ENCODE measurements at places on chromosomes 16 and 17. TPM values are rescaled to one million over a fixed set of nuclear protein-coding genes. Genes with fewer than 3 reads are reported as not detected.
A peak's percentile ranks its signal among the peaks of the same experiment; 100 is the strongest.

The ALDH3A1 gene
- 1.1 TPM for total RNA-seq

The GCGR gene
- not detected for total RNA-seq

The SLC5A11 gene
- 0.16 TPM for total RNA-seq

The CDH13 gene
- 11.5 TPM for total RNA-seq

The SMIM36 gene
- total RNA-seq, result not detected

The PRSS22 gene
- total RNA-seq, result 18.7 TPM

The EPN3 gene
- total RNA-seq, result 32.8 TPM

The CA5A gene
- total RNA-seq, result not detected

The MYH1 gene
- not detected for total RNA-seq

The MAF gene
- total RNA-seq, result 37.0 TPM

The GPR179 gene
- total RNA-seq, result under 0.01 TPM

GRCh38 chr16:10312784-10313724 is 72.8 kb upstream of the ATF7IP2 start:
- H3K27me3 ChIP-seq, result no peaks in the 10 kb centered on the region
- no peaks in the 10 kb centered on the region for H3K4me1 ChIP-seq
- H3K36me3 ChIP-seq, result no peaks in the 10 kb centered on the region
- H3K4me3 ChIP-seq, result no peak overlapping the region
- no peak for DNase-seq

GRCh38 chr16:25713785-25714570 is 22.2 kb downstream of the HS3ST4 start:
- no peaks in the 10 kb centered on the region for H3K4me1 ChIP-seq
- DNase-seq, result no peak
- no peak overlapping the region for H3K27ac ChIP-seq

DNA sequence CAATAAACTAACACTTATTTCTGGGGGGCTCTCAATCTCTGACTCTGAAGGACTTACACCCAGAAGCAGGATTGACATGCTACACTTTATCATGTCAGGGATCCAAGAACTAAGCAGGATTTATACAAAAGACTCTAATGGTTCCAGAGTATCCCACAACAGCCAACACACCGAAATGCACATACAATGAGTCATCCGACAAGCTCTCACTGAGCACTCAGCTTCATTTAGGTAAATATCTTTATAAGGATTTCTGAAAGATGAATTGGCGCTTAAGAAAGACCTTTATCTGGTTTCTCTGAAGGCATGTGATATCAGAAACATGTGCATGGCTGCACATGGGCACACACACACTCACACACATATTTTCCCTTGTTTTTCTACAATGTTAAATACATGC is 77.2 kb downstream of the TOX3 start:
- H3K4me1 ChIP-seq, result no peaks in the 10 kb centered on the region
- no peak overlapping the region for H3K4me3 ChIP-seq
- H3K36me3 ChIP-seq, result no peaks in the 10 kb centered on the region

DNA sequence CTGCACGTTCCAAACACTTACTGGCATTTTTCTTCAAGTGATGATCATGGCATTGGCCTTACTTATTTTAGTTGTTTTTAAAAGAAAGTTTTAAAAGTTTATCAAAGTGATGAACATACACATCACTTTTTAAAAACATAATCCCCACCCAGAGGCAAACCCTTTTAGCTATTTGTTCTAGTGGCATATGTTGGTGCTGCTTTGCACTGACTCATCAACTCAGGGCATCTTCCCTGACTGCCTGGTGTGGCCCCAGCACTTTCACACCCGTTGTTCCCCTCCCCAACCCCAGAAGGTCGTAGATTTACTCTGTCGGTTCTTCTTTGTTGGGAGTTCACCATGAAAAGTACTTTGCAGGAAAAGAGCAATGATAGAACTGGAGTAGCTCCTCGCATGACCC is 161.3 kb downstream of the RPTOR start:
- H3K27me3 ChIP-seq, result no peaks in the 10 kb centered on the region
- no peak overlapping the region for H3K27ac ChIP-seq
- H3K36me3 ChIP-seq, result no peaks in the 10 kb centered on the region
- H3K4me3 ChIP-seq, result no peak overlapping the region
- H3K4me1 ChIP-seq, result no peaks in the 10 kb centered on the region
- DNase-seq, result no peak

- no peak for DNase-seq
- no peaks in the 10 kb centered on the region for H3K36me3 ChIP-seq
- peak overlapping the region; percentile 82 for H3K4me3 ChIP-seq
- peaks cover 31% of the 10 kb centered on the region for H3K27me3 ChIP-seq
- no peaks in the 10 kb centered on the region for H3K4me1 ChIP-seq
Measured at GRCh38 chr17:70169709-70170597, 621 bp downstream of the KCNJ2 start.

GRCh38 chr17:41052566-41052965 is 2.5 kb downstream of the KRTAP2-2 start:
- H3K4me3 ChIP-seq, result no peak overlapping the region
- H3K27ac ChIP-seq, result no peak overlapping the region
- H3K36me3 ChIP-seq, result no peaks in the 10 kb centered on the region
- no peaks in the 10 kb centered on the region for H3K4me1 ChIP-seq
- H3K27me3 ChIP-seq, result no peaks in the 10 kb centered on the region

GRCh38 chr16:58461640-58462039 is 38.3 kb upstream of the NDRG4 start:
- H3K27ac ChIP-seq, result no peak overlapping the region
- peaks cover 5% of the 10 kb centered on the region for H3K27me3 ChIP-seq
- H3K4me3 ChIP-seq, result no peak overlapping the region
- no peak for DNase-seq
- no peaks in the 10 kb centered on the region for H3K36me3 ChIP-seq

DNA sequence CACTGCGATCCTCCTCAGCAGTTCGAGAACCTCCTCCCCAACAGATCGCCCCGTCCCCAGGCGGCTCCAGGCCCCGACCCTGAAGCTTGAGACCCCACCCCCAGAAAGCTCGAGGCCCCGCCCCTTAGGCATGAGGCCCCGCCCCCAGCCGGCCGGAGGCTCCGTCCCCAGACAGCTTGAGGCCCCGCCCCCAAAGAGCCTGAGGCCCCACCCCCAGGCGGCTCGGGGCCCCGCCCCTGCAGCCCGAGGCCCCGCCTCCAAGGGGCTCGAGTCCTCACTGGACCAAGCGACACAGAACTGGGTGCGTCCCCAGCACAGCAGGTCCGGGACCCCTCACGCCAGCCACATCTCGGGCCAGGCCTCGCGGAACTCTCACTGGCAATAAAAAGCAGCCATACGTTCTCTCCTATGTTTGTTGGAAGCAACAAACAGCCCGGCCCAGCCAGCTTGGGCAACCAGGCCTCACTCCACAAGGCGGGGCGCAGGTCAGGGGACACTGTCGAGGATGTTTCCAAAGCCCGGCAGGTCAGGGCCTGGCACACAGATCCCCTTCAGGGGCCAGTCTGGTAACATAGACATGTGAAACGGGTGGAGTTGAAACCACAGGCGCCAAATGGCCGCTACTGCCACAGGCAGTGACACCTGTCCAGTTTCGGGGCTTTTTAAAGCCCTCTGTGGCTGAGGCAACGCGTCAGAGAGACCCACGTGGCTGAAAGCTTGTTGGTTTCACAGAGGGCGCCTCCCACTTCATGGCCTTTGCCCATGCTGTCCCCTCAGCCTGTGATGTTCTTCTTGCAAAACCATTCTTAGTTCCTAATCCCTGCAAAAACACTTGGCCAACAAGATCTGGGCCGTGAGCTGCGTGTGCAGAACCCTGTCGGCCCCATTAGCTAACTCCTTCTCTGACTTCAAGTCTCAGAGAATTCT is 224.2 kb downstream of the PARN start:
- H3K27ac ChIP-seq, result no peak overlapping the region
- no peaks in the 10 kb centered on the region for H3K27me3 ChIP-seq
- no peak overlapping the region for H3K4me3 ChIP-seq
- H3K36me3 ChIP-seq, result no peaks in the 10 kb centered on the region
- H3K4me1 ChIP-seq, result no peaks in the 10 kb centered on the region
- DNase-seq, result no peak

GRCh38 chr16:87369796-87370719 is 13.5 kb downstream of the FBXO31 start:
- H3K4me1 ChIP-seq, result peaks cover 4% of the 10 kb centered on the region
- H3K36me3 ChIP-seq, result no peaks in the 10 kb centered on the region
- H3K27me3 ChIP-seq, result no peaks in the 10 kb centered on the region
- no peak for DNase-seq
- peak overlapping the region; percentile 3 for H3K4me3 ChIP-seq

DNA sequence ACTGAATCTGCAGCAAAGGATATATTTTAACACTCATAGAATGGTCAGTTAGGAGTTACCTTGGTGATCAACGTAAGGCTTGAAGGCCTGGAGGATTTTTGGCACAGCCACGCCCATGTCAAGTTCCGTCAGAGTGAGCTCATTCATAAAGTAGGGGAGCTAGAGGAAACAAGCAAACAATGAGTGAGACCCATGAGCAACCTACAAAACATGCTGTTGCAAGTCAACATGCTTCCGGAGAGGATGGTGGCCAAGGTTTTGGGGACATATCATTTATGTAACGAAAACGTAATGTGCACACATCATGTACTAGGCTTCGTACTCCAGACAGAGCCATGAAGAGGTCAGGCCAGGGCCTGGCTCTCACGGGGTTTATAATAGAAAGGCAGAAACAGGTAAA is 41.1 kb upstream of the ERN1 start:
- no peak overlapping the region for H3K27ac ChIP-seq
- H3K4me3 ChIP-seq, result no peak overlapping the region

GRCh38 chr16:24491731-24492130 is 47.6 kb upstream of the RBBP6 start:
- no peaks in the 10 kb centered on the region for H3K4me1 ChIP-seq
- no peaks in the 10 kb centered on the region for H3K36me3 ChIP-seq
- H3K4me3 ChIP-seq, result no peak overlapping the region
- H3K27ac ChIP-seq, result no peak overlapping the region
- DNase-seq, result no peak

GRCh38 chr17:77726549-77727006 is 231.9 kb upstream of the TNRC6C start:
- H3K27ac ChIP-seq, result no peak overlapping the region
- H3K36me3 ChIP-seq, result no peaks in the 10 kb centered on the region
- peaks cover 4% of the 10 kb centered on the region for H3K4me1 ChIP-seq
- no peak for DNase-seq
- no peaks in the 10 kb centered on the region for H3K27me3 ChIP-seq
- no peak overlapping the region for H3K4me3 ChIP-seq

- no peak overlapping the region for H3K4me3 ChIP-seq
- H3K36me3 ChIP-seq, result no peaks in the 10 kb centered on the region
- peaks cover 45% of the 10 kb centered on the region for H3K4me1 ChIP-seq
- no peak for DNase-seq
Measured at GRCh38 chr17:40538936-40539705, 26.2 kb downstream of the CCR7 start.

DNA sequence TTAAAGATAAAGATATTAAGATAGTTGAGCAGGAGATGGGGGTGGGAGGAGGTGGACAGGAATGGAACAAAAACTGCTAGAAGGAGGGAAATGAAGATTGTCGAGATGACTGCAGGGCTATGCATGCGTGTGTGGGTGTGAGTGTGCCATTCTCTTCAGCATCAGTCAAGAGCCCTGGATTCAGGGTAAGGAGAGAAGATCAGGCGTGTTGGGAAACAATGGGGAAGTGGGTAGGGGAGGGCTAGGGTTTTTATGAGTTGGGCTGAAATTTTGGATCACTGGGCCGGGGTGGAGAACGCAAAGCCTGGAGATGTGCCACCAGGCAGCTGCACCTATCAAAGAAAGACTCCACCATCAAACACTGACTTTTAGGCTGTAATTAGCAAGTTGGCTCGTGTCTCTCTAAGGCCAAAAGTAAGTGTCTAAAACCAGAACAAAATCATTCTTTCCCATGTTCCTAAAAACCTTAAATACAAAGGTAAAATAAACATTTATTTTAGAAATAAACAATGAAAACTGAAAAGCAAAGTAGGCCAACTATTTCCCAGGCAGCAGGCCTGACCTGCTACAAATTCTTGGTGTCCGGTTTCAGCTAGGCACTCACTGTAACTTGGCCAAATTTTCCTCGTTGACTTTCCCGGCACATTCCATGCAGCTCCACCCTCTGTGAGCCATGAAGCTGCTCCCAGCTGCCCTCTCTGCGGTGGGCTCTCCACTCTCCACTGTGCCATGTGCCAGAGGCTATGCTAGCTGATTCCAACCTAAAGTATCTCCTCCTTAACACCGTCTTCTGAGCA is 4.2 kb downstream of the CDRT4 start:
- no peak overlapping the region for H3K4me3 ChIP-seq
- DNase-seq, result no peak
- no peaks in the 10 kb centered on the region for H3K36me3 ChIP-seq

- no peaks in the 10 kb centered on the region for H3K27me3 ChIP-seq
- H3K4me1 ChIP-seq, result no peaks in the 10 kb centered on the region
- H3K4me3 ChIP-seq, result no peak overlapping the region
- H3K36me3 ChIP-seq, result no peaks in the 10 kb centered on the region
- no peak overlapping the region for H3K27ac ChIP-seq
- DNase-seq, result no peak
Measured at GRCh38 chr16:22970209-22970865, 156.4 kb downstream of the HS3ST2 start.

DNA sequence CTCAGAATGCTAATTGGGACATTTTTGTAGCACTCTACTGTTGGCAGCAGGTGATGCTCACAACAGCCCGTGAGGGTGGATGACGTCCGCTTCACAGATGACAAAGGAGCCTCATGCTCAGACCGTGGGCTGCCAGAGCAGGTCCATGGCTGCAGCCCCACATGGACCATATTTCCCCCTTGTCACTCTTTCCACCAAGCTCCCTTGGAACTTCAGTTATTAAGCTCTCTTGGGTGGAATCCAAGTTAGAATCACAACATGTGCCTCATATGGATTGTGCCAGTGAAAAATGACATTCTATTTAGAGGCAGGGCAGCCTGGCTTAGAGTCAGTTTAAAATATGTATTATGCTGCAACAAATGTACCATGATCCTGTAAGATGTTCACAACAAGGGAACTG is 33.2 kb upstream of the STH start:
- no peaks in the 10 kb centered on the region for H3K4me1 ChIP-seq
- DNase-seq, result no peak
- H3K27ac ChIP-seq, result no peak overlapping the region
- H3K27me3 ChIP-seq, result no peaks in the 10 kb centered on the region
- H3K4me3 ChIP-seq, result no peak overlapping the region

GRCh38 chr17:11880714-11881113 is 116.6 kb downstream of the ZNF18 start:
- H3K36me3 ChIP-seq, result no peaks in the 10 kb centered on the region
- no peak for DNase-seq
- H3K4me3 ChIP-seq, result no peak overlapping the region
- H3K27me3 ChIP-seq, result no peaks in the 10 kb centered on the region
- H3K27ac ChIP-seq, result no peak overlapping the region

- peaks cover 54% of the 10 kb centered on the region for H3K4me1 ChIP-seq
- peak overlapping the region; percentile 93 for H3K27ac ChIP-seq
- DNase-seq, result no peak
- H3K27me3 ChIP-seq, result no peaks in the 10 kb centered on the region
Measured at GRCh38 chr16:70694868-70695218, 9.0 kb upstream of the MTSS2 start.

GRCh38 chr17:53141731-53142130 is 681.0 kb upstream of the KIF2B start:
- DNase-seq, result no peak
- H3K36me3 ChIP-seq, result no peaks in the 10 kb centered on the region
- no peaks in the 10 kb centered on the region for H3K4me1 ChIP-seq
- no peak overlapping the region for H3K27ac ChIP-seq

- H3K27ac ChIP-seq, result no peak overlapping the region
- no peak for DNase-seq
- no peaks in the 10 kb centered on the region for H3K36me3 ChIP-seq
- H3K4me3 ChIP-seq, result no peak overlapping the region
Measured at GRCh38 chr17:68401288-68401687, 56.0 kb downstream of the WIPI1 start.

Data from breast epithelium (tissue), 4 donors.